T-helper 2 cell (primary cell): ENCODE measurements at places on chromosomes 5 and 9.

GRCh38 chr9:136653323-136654079 is 9.2 kb upstream of the EGFL7 start:
- no peak for DNase-seq

- no peak for DNase-seq
These were observed 5.0 kb upstream of the IRX2 start for GRCh38 chr5:2756211-2757152.

DNA sequence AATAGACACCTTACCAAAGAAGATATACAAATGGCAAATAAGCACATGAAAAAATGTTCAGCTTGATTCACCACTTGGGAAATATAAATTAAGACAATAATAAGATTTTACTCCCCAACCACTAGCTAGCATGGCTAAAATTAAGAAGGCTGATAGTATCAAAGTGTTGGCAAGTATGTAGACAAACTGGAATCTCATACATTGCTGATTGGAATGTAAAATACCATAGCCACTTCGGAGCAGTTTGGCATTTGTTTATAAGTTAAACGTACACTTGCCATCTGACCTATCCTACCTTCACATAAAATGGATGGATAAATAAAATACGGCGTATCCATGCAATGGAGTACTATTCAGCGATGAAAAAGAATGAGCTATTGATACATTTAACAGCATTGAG is 129.2 kb downstream of the ZNF462 start:
- no peak for DNase-seq

DNA sequence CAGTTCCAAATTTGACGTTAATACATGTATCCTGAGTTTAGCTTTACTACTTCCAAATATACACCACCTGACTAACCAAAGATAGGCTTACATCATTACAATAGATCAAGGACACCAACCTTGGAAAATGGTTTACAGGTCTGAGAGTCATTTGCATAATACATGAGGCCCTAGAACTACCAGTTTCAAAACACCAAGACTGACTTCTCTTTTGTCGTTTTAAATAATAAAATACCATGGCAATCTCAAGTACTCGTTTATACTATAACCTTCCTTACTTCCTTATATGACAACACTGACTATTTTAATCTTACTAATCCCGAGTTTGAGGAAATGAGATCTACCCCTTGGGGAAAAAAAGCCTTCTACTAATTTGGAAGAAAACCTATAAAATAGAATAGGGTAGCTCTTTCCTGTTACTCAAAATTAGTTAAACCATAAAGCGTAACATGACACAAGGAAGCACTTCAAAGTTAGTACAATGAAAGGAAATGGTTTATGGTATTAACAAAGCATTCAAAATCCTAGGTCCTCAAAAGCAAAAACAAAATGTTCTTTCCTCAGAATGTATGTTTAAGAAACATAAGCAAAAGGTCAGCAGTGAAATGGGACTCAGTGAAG is 42.1 kb downstream of the UBQLN1 start:
- no peak for DNase-seq

- DNase-seq, result no peak
These were observed 36.0 kb upstream of the BARHL1 start for GRCh38 chr9:132546148-132547051.

- no peak for DNase-seq
These were observed 144.9 kb downstream of the CDK5RAP2 start for GRCh38 chr9:120435091-120435490.

GRCh38 chr9:95852059-95853032 is 23.1 kb upstream of the ERCC6L2 start:
- DNase-seq, result peak; percentile 96

DNA sequence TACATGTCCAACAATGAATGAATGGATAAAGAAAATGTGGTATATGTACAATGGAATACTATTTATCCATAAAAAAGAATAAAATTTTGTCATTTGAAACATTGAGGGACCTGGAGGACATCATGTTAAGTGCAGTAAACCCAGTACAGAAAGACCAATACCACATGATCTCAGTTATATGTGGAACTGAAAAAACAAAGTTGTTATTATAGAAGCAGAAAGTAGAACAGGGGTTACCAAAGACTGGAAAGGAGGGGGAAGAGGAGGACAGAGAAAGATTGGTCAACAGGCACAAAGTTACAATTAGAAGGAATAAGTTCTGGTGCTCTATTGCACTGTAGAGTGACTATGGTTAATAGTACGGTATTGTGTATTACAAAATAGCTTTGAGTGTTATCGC is 233.8 kb downstream of the SEMA6A start:
- DNase-seq, result no peak

- no peak for DNase-seq
These were observed 24.5 kb downstream of the PTGES2 start for GRCh38 chr9:128102861-128103588.

DNA sequence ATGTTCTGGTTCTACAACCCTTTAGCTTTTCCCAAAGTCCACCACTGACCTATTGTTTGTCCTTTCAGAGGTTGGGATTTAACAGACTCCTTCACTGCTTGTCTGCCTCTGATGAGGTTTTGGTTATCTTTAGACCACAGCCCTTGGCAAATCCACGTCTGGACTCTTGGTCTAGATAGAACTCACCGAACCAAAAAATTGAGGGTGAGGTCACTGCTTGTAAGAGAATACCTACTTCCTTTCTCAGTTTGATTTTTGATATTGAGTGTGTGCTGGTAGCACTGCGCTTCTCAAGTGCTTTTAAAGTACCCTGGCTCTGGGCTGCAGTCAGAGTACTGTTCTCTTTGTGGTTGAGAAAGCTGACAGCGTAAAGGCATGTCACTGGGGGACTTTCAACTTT is 61.7 kb downstream of the JMY start:
- no peak for DNase-seq

DNA sequence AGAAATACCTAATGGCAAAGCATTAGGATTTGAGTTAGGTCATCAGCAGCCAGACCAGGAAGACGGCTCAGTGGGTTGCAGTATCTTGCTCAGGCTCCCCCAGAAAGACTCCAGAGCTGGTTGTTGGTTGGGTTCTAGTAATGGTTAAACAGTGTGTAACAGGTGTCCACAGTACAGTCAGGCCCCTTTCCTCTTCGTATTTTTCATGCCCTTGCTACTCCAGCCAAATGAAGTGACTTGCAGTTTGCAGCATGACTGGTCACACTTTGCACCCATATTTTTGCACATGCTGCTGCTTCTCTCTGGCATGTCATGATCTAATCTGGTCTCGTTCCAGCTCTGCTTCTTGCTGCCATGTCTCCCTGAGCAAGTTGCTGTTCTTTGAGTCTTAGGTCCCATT is 60.6 kb upstream of the TRPC7 start:
- no peak for DNase-seq

DNA sequence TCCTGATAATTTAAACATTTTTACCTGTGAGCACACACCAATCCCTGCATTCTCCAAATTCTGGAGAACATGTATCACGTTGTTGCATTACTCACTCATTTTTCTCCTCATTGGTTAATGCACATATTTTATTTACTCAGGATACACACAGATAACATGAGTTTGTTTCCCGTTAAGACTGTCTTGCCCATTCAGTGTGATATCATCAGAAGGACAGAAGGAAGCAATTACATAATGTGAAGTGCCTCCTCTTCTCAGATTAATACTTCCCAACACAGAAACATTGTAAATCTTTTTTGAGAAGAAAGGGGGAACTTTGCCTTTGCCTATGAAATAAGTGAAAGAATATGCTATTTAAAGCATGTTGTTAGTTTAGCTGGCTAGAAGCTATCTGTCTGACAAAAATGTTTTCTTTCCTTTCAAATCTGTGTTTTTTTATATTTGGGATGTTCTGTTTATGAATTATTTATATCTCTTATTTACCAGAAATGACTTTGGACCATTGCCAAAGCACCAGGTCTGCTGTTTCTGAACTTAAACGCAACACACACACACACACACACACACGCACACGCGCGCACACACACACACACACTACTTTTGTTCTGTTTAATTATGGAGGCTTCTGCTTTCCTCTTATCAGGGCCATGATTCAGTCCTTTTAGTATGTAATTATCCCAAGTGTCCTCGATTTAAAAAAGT is 186.5 kb downstream of the CHSY3 start:
- no peak for DNase-seq

GRCh38 chr9:13088720-13089427 is 190.6 kb downstream of the MPDZ start:
- no peak for DNase-seq

DNA sequence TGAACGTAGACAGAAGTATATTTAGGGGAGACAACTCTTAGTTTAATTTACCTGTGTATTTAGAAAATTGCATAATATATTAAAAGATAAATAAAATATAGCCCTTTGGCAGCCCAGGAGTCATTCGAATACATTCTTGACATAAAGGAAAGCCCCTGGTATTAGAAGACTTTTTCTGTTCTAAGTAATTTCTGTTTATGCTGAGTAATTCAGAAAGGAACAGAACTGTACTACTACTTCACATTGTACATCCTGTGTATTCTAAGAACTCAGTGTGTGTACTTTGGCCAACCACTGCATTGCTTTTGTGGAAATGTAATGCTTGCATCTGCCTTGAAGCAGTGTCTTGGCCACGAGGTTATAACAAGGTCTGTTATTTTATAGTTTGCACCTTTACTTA is 136.4 kb downstream of the KDM4C start:
- no peak for DNase-seq

DNA sequence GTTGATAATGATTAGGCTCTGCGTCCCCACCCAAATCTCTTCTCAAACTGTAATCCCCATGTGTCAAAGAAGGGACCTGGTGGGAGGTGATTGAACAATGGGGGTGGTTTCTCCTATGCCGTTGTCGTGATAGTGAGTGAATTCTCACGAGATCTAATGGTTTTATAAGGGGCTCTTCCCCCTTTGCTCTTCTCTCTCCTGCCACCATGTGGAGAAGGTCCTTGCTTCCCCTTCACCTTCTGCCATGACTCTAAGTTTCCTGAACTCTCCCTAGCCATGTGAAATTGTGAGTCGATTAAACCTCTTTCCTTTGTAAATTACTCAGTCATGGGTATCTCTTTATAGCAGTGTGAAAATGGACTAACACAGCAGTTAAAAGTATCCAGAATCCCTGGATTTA is 715.2 kb upstream of the DMAC1 start:
- no peak for DNase-seq

DNA sequence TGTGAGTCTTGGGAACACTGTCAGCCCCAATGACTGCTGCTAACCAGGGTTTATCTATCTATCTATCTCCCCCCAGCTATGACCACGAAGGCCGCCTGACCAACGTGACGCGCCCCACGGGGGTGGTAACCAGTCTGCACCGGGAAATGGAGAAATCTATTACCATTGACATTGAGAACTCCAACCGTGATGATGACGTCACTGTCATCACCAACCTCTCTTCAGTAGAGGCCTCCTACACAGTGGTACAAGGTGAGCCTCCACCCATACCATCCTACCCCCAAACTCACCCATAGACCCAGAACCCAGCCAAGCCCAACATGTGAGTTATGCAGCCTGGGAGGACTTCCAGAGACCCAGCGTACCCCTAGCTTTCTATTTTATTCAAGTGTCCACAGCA is 65.4 kb upstream of the WWC1 start:
- no peak for DNase-seq

- DNase-seq, result no peak
These were observed 781.2 kb downstream of the MTRR start for GRCh38 chr5:8650186-8650585.

DNA sequence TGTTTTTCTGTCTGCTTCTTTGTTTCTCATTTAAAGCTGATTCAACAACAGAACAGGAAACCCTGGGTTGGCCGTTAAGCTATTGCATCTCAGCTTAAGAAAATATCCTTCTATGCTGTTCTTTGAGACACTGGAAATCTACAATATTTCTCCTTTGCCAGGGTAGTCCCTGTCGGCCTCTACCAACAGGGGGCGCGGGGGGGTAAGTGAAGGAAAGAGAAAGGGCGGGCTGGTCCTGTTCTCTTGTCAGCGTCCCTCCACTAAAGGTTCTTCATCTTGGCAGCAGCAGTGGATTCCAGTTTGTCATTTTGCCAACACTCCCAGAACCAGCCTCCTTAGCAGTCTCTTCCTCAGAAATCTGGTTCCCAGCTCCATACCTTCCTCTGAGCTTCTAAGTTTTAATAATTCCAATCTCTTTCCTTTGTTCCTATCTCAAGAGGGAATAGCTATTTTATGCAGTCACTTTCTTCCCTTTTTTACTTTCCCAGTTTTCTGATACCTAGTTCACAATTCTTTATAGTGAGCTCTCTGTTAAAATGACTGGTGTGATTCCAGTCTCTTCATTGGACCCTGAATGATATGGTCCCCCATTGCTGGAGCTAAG is 222.3 kb downstream of the GLIS3 start:
- no peak for DNase-seq

- DNase-seq, result peak; percentile 51
These were observed 433.8 kb upstream of the CDH9 start for GRCh38 chr5:27472000-27472763.

DNA sequence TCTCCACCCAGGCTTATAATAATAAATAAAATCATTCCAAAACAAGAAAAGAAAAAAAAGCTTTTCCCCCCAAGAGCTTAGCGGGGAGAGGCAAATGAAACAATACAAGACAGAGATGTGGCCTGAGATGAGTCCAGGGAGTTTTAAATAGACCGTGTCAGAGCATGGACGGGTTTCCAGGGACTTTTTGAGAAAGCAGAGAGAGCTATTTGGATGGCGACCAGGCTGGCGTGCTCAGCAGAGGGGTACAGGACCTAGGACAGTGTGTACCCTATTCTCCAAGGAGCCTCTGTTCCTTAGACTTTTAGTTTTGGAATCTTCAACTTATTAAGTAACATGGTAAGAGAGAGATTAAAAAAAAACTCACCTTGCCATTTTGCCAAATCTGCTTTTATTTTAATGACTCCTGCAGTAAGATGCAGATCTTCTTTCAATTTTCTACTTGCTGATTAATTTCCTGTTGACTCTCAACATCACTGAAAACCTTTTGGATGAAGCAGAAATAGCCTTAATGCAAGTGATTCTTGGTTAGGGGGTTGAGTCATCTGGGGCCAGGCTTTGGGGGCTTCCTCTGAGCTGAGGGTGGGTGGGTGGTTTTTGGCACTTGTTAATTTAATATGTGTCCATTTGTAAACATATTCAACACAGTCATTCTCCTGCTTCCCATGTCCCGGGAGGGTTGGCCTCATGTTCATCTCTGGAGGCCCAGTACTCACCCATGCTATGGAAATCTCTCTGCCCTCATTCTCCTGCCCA is 49.6 kb upstream of the OSMR start:
- DNase-seq, result no peak

GRCh38 chr5:120162321-120162720 is 301.8 kb upstream of the PRR16 start:
- DNase-seq, result no peak

DNA sequence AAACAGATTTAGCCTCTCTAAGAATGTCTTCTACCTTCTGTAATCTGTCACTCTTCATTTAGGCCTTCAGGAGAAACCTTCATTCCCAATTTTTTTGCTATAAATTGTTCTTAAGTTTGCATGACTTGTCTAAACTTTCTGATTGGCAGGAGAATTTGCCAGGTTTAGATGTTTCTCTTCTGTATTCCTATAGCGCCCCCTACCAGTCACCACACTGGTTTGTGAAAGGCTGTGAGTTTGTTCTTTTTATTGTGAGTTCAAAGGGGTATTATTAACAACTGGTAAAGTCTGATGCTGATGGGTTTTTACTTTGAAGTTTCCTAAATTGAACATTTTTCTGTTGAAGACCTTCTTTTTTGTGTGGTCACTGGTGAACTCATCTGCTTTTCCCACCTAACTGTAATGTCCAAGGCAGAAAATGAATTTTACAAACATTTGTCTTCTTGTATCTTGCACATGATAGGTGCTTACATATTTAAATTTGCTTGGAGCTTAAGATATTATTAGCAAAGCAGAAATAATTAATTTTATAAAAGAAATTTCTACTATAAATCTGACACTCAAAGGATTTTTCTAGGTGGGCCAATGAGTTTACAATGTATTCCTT is 18.4 kb upstream of the F2RL2 start:
- DNase-seq, result peak; percentile 25
